ENCODE measurements at places on chromosomes 16 and 17.

- DNase-seq, result no peak
Observed at GRCh38 chr17:49383060-49383459, 21.0 kb upstream of the ZNF652 start.

- DNase-seq, result no peak
Observed at GRCh38 chr16:57962756-57963155, 8.2 kb downstream of the CNGB1 start.

DNA sequence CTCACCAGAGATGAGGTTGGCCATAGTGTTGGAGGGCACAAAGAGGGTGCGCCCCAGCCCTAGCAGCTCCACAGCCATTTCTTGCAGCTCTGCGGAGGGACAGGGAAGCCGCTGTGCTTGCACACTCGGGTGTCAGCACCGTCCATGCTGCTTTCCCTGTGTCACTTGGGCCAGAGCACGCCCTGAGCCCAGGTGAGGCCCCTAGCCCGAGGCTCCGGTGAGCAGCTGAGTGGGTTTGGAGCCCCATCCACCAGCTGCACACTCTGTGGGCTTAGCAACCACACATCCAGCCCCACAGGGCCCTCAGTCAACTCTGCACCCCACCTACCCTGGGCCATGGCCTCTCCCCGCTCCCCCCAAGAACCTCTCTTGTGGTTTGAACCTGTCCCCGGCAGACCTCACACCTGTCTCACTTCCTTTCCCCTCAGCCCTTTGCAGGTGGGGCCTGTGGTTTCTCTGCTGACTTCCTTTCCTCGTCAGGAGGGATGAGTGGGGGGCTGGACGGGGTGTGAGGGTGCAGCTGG is 20.7 kb downstream of the TMEM235 start:
- DNase-seq, result no peak

GRCh38 chr16:70657956-70658355 is 11.6 kb downstream of the IL34 start:
- DNase-seq, result no peak

DNA sequence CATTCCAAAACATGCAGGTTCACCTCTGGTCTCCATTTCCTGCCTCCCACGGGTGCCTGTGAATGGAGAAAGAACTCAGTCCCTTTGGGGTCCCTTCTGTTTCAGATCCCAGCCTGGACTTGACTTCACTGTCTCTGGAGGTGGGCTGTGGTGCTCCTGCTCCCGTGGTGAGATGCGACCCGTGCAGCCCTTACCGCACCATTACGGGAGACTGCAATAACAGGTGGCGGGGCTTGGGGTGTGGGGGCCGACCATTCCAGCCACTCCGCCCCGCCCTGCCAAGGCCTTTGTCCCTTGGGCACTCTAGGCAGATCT is 10.5 kb downstream of the LPO start:
- no peak for DNase-seq

Measured in C1 segment of cervical spinal cord (tissue), 14 donors.